Glutamatergic neuron (in vitro differentiated cells): ENCODE measurements at places on chromosomes 11 and 22. TPM values are rescaled to one million over a fixed set of nuclear protein-coding genes. Genes with fewer than 3 reads are reported as not detected.

DNA sequence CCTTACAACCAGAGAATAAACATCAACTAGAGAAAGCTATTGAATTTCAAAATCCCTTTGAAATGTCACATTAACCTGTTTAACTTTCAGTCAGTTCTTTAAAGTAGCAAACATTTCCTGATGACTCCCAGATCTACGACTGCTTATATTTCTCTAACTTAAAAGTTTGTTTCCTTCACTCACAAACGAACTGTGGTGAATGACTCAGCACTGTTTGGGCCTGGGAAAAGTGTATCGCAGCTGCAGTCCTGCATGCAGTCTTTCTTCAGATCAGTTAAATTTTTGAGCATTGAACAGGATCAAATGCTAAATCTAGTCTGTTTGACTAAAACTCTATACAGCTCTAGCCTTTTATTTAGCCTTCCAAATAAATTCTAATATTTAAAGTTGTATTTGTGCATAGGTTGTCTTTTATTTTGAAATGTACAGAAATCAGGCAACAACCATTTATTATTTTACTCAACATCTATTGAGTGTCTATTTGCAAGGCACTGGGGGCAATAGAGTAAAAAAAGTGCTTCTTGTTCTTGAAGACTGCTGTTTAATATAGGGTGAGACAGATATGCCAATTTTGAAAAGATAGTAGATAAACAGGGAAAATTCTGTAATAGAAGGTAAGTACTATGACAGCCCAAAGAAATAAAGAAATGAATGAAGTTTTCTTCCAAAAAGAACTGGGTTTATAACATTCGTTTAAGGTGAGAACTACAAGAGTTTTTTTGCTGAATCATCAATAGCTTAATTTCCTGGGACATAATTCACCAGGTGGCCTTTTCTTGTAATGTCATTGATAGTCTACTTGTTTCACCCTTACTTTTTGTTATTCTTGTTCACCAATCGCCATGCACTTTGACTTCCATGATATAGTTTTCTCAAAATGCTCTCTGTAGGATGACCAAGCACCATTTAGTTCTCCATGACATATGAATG lies 235.4 kb downstream of the METTL15 start:
- H3K4me1 ChIP-seq, result no peaks in the 10 kb centered on the region
- no peaks in the 10 kb centered on the region for H3K27me3 ChIP-seq
- no peak overlapping the region for H3K4me3 ChIP-seq
- H3K36me3 ChIP-seq, result no peaks in the 10 kb centered on the region
- DNase-seq, result no peak

DNA sequence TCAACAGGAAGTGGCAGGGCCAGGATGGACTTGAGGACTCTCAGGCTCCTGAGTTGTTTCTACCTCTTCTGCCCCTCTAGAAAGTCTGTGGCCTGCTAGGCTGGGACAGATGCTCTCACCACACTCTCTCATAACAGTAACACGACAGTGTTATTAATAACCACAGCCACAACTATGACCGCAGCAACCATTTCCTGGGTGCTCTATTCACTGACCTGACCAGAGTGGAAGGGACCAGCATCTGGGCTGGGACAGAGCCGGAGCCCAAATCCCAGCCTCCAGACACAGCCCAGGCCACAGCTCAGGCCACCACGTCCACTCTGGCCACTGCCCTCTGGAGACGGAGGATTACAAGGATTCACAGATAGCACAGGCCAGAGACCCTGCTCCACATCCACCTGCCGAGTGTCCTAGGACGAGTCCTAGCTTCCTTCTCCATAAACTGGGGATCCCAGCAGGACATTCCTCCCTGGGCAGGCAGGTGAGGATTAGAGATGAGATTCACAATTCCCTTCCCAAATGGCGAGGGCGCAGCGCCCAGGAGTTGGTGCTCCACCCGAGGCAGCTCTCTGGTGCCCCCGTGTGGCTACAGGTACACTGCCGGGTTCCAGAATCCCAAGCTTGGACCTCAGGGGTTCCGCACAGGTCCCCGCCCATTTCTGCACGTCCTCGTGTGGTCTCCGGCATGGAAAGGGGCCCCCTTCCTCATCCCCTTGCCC lies 7.1 kb downstream of the PNPLA5 start:
- peak; percentile 81 for DNase-seq
- no peak overlapping the region for H3K4me3 ChIP-seq
- H3K36me3 ChIP-seq, result no peaks in the 10 kb centered on the region
- peaks cover 10% of the 10 kb centered on the region for H3K27me3 ChIP-seq
- no peaks in the 10 kb centered on the region for H3K4me1 ChIP-seq
- no peak overlapping the region for H3K27ac ChIP-seq

GRCh38 chr11:85821636-85822035 lies 10.7 kb upstream of the SYTL2 start:
- no peak overlapping the region for H3K27ac ChIP-seq
- H3K4me1 ChIP-seq, result peaks cover 3% of the 10 kb centered on the region
- H3K4me3 ChIP-seq, result no peak overlapping the region
- no peaks in the 10 kb centered on the region for H3K36me3 ChIP-seq

DNA sequence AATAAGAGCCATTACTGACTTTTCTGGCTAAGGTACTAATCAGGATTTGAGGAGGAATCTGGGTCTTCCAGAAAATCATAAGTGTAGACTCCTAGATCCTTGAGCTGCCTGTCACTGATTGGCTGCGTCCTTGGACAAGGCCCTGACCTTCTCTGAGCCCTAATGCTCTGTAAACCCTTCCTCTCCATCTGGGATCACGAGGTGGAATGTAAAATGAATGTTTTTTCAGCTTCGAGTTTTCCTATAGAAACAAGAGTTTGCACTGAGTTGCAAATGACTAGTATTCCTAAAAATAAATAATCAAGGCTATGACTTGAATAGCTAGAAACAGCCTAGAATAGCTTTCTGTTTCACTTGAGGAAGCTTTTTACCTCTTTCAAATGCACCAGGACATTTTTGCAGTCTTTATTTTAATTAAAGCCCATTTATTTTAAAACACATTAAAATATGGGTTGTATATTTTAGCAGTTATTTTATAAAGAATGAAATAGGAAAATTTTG lies 1.1 kb upstream of the DIXDC1 start:
- H3K36me3 ChIP-seq, result no peaks in the 10 kb centered on the region
- H3K27me3 ChIP-seq, result peaks cover 6% of the 10 kb centered on the region
- no peak overlapping the region for H3K27ac ChIP-seq
- peak overlapping the region; percentile 93 for H3K4me3 ChIP-seq

DNA sequence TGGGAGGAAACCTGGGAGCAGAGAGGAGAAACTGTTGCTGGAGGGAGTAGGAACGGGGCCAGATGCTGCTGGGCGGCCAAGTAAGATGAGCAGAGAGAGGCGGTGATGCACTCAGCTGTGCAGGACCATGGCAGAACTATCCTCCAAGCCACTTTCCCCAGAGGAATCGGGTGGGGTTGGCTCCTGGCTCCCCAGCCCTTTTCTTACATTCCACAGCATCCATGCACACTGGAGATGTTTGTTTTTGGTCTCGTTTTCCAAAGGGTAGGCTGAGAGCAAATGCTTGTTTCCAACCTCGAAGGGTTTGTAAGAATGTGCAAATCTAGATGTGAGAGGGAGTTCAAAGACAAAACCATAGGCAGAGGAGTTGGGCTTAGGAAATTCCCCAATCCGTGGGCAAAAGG lies 73.2 kb downstream of the DBX1 start:
- no peak overlapping the region for H3K27ac ChIP-seq
- H3K4me1 ChIP-seq, result peaks cover 4% of the 10 kb centered on the region
- peaks cover 15% of the 10 kb centered on the region for H3K36me3 ChIP-seq
- no peak for DNase-seq

DNA sequence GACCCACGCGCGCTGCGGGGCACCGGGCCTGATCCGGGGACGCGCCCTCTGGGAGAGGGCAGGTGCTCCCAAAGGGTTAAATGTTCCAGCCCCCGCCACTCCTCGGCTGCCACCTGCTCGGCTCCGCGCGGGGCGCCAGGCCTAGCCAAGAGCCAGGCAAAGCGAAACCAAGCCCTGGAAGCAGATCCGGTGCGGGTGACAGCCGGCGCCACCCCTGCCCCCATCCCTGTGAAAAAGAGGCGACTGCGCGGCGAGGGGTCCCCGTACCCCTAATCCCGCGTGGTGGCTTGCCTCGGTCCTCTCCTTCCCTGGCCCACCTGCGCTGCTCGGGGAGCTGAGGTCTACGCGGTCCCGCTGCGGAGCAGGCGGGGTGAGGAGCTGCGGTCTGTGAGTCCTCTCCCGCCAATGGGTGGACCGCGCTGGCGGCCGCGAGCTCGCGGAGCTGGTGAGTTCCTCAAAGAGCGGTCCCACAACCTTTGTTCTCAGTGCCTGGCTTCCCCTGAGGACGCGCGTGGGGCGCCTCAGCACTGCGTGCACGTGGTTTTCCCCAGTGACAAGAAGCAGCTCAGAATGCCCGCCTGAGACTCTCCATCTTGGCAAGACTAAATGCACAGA lies at the start of gene ME3:
Gene ME3 (minus strand): TSS at position 610 of the 615 bp plus-strand sequence.
- peak; percentile 56 for DNase-seq
- peak within 1 kb of the TSS; percentile 84 for H3K4me3 ChIP-seq
- peak within 1 kb of the TSS; percentile 20 for H3K27ac ChIP-seq
- H3K36me3 ChIP-seq, result no peaks in the 10 kb centered on the region
- H3K4me1 ChIP-seq, result peaks cover 4% of the 10 kb centered on the region

GRCh38 chr11:76266286-76267100 lies 60.2 kb upstream of the WNT11 start:
- peaks cover 3% of the 10 kb centered on the region for H3K27me3 ChIP-seq
- no peak overlapping the region for H3K27ac ChIP-seq
- no peak overlapping the region for H3K4me3 ChIP-seq
- H3K4me1 ChIP-seq, result peaks cover 4% of the 10 kb centered on the region

GRCh38 chr11:64120951-64121569 lies 44.9 kb downstream of the MACROD1 start:
- no peak overlapping the region for H3K4me3 ChIP-seq
- no peaks in the 10 kb centered on the region for H3K36me3 ChIP-seq
- no peak for DNase-seq
- H3K27ac ChIP-seq, result no peak overlapping the region

DNA sequence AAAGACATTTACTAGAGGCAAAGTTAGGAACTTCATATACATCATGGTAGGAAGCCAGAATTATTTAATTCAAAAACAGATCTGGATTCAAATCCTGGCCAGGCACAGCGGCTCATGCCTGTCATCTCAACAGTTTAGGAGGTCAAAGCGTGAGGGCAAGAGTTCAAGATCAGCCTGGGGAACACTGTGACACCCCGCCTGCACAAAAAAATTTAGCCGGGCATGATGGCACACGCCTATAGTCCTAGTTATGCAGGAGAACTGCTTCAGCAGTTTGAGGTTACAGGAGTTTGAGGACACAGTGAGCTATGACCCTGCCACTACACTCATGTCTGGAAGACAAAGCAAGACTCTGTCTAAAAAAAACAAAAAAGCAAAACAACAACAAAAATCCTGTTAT lies 8.9 kb downstream of the MRTFA start:
- peaks cover under 1% of the 10 kb centered on the region for H3K36me3 ChIP-seq
- H3K4me1 ChIP-seq, result peaks cover 10% of the 10 kb centered on the region
- H3K27ac ChIP-seq, result no peak overlapping the region
- no peak overlapping the region for H3K4me3 ChIP-seq
- H3K27me3 ChIP-seq, result no peaks in the 10 kb centered on the region

GRCh38 chr11:92050305-92050704 lies 174.3 kb upstream of the FAT3 start:
- no peaks in the 10 kb centered on the region for H3K4me1 ChIP-seq
- no peak overlapping the region for H3K4me3 ChIP-seq
- H3K27me3 ChIP-seq, result no peaks in the 10 kb centered on the region
- no peaks in the 10 kb centered on the region for H3K36me3 ChIP-seq

- H3K4me3 ChIP-seq, result no peak overlapping the region
- DNase-seq, result no peak
- H3K27me3 ChIP-seq, result peaks cover 11% of the 10 kb centered on the region
- no peak overlapping the region for H3K27ac ChIP-seq
- no peaks in the 10 kb centered on the region for H3K4me1 ChIP-seq
Observed at GRCh38 chr11:68935066-68935465, 31.4 kb downstream of the IGHMBP2 start.

KCNK4 gene
- total RNA-seq, result 0.47 TPM

SLC22A12 gene
- total RNA-seq, result not detected

CLDN5 gene
- 7.4 TPM for total RNA-seq
